ENCODE measurements at places on chromosomes 11 and 22.

GRCh38 chr22:19121631-19122142 is 525 bp downstream of the DGCR2 start:
- peak; percentile 37 for DNase-seq

- DNase-seq = no peak
These were observed 44.6 kb upstream of the LIN7C start for GRCh38 chr11:27551127-27551526.

DNA sequence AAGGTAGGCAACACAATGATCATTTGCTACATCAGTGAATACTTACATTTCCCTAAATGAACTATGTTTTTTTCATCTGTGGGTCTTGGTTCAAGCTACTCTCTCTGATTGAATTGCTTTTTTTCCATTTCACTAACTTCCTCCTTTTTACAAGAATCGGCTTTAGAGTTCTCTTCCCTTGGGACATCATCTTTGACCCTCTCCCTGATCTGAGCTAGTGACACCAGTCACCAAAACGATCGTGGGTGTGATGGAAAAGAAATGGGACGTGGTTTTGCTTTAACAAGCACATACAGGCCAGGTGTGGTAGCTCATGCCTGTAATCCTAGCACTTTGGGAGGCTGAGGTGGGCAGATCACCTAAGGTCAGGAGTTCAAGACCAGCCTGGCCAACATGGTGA is 129.9 kb downstream of the WT1 start:
- DNase-seq = no peak

DNA sequence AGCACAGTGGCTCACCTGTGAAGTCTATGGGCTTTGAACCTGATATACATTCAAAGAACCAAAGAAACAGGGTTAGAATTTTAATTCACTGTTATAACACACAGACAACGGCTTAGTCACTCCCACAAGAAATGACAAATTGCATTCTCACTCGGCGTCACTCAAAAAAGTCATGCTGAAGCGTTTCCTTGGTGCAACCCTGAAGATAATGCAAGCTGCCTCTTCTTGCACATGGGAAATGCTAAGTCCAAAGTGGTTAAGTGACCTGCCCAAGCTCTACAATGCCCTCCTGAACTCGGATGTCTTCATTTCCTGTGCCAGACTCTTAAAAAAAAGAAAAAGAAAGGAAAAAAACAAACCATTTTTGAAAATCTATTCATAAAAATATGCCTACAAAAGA is 10.0 kb downstream of the LGR4 start:
- no peak for DNase-seq

DNA sequence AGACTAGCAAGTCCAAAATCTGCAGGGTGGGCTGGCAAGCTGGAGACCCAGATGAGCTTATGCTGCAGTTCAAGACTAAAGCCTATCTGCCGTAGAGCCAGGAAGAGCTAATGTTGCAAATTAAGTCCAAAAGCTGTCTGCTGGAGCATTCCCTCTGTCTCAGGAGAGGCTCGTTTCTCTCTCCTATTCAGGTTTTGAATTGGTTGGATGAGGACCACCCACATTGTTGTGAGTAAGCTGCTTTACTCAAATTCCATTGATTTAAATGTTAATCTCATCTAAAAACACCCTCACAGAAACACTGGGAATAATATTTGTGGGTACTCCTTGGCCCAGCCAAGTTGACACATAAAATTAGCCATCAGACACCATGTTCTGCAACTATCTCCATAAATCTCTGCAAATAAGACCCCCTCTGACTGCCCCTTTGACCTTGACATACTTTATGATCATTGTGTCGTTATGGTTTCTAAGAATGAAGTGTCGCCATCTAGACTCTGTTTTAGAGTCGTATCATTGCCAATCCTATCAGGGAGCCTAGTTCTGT is 16.8 kb upstream of the CUL5 start:
- DNase-seq = no peak

DNA sequence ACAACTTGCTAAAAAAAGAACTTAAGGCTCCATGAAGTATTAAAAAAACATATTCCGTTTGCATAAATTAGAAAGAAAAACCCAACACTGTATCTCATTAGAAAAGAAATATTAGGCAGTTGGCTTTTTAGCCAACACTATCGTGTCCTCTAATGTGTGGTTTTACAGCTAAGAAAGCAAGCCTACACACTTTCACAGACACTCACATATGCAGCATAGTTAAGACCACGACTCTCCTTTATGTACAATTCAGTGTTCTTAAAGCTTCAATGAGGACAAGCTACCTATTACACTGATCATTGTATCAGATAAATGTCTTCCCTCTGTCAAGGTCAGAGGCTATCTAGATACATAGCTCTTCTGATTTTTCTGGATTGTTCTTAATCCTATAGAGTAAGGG is 80.1 kb downstream of the PICALM start:
- no peak for DNase-seq

DNA sequence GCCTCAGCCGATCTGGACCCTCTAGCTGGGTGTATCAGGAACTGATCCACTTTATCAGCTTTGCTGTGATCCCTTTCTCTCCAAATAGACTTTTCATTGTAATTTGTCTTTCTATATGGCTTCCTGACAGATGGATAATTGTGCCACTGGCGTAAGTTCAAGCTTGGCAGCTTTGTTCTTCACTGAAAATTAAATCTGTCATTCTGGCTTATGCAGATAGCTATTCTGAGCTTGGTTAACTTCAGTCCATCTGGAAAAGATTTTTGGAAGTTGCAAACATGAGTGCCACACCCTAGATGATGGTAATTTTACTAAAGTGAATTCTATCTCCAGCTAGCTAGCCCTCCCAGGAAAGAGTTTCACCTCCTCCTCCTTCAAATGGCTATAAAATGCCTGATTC is 8.1 kb downstream of the OR5A2 start:
- DNase-seq = no peak

DNA sequence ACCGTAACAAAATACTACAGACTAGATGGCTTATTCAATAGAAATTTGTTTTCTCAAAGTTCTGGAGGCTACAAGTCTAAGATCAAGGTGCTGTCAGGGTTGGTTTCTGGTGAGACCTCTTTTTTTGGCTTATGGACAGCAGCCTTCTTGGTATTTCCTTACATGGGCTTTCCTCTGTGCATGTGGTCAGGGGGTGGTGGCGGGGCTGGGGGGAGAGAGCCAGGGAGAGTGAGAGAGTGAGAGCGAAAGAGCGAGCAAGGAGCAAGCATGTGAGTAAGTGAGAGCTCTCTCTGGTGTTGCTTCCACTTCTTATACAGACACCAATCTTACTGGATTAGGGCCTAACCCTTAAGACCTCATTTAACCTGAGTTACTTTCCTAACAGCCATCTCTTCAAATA is 181.5 kb downstream of the TMEM135 start:
- DNase-seq = no peak

- DNase-seq = no peak
These were observed 32.9 kb downstream of the IFT27 start for GRCh38 chr22:36743011-36743410.

GRCh38 chr11:437228-437870 is 4.5 kb downstream of the ANO9 start:
- DNase-seq = no peak

GRCh38 chr22:48098243-48098920 is 1335.9 kb downstream of the TBC1D22A start:
- DNase-seq = no peak

DNA sequence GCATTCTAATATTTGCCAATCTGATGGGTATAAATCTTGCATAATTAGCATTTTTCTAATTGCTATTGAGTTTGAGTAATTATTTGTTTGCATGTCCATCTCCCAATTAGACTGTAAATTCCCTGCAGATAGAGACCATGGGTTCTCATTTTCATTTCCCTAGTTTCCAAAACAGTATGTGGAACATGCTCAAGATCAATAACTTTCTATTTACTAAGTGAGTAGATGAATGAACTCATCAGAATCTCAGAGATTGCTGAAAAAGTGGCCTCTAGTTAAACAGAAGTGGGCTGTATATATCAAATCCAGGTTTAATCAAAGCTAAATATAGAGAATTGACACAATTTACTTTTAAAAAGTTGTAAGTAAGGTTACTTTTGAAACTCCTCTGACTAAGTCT is 138.0 kb upstream of the PGR start:
- no peak for DNase-seq

DNA sequence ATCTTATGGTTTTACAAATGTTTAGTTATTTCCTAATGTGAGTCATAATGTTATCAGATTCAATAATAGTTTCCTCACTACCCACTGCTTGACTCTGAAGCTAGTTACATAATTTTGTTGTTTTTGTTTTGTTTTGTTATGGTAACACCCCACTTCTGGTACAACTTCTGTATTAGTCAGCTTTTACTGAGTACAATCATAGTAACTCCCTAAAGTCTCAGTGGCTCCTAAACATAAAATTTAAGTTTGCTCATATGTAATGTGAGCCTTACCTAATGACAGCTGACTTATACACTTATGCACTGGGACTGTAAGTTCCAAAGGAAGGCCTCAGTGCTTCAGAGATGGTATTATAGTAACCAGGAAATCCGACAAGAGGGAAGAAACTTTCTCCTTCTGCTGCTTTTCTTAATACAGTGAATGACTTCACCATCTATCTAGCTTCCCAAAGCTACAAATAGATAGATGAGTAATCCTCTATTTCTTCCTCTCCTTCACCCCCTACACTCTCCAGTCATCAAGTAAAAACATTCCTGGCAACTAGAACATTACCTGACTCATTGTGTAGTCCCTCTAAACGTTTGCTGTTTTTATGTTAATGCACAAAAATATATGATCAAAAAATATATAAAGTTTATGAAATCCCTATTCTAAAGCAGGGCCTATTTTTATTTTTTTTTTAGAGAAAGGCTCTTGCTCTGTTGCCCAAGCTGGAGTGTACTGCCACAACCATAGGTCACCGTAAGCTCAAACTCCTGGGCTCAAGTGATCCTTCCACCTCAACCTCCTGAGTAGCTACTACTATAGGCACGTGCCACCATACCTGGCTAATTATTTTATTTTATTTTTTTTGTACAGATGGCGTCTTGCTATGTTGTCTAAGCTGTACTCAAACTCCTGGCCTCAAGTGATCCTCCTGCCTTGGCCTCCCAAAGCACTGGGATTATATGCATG is 563.0 kb downstream of the SOX6 start:
- no peak for DNase-seq

DNA sequence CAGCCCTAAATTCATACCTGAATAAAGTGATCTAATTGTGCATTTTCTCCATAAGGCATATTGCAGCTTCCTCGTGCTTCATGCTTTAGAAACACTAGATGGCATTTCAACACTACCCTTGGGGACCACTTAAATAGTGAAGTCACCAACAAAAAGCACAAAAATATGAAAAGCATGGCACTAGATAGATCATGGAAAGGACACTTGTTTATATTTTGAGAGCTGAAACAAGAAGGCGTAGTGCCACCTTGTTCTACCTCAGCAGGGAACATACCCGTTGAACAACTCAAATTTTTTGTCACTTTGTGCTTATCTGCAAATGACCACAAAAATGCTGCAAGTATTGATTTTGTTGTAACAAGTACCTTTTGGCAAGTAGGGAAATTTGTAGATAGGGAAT is 8.6 kb downstream of the TBCEL start:
- no peak for DNase-seq

DNA sequence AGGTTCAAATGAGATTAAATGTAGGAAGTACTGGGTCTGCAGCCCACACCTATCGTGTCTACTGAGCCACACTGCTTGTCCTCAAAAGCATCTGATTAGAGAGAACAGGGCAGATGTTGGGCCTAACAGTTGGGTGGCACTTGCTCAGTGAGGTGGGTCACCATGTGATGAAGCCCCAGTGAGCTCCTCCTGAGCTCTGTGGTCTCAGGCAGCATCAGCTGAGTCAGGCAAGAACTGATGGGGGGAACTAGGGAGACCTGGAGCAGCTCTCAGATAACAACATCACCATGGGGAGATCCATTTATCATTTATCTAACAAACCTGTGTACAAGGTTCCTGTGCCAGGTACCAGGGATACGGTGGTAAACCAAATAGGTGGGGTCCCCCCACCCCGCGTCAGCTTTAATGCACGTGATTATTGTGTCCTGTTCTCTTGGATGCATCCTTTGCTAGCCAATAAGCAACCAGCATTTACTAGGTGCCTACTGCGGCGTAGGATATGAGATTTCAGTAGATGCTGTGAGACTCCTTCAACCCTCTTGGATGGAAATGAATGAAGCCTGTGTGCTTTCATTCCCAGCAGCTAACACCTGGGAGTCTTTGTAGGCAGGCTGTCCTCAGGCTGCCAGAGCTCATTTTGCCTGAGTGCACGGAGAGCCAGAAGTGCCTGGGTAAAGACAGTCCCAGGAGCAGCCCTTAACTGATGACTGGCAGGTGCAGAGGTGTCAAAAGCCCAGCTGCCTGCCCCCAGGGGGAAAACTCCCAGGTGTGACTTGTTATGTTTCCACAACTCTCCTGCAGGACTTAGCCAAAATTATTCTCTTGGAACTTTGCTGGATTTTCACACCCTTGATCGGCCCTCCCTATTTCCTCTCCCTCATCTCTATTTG is 73.6 kb upstream of the NARS2 start:
- DNase-seq = no peak

DNA sequence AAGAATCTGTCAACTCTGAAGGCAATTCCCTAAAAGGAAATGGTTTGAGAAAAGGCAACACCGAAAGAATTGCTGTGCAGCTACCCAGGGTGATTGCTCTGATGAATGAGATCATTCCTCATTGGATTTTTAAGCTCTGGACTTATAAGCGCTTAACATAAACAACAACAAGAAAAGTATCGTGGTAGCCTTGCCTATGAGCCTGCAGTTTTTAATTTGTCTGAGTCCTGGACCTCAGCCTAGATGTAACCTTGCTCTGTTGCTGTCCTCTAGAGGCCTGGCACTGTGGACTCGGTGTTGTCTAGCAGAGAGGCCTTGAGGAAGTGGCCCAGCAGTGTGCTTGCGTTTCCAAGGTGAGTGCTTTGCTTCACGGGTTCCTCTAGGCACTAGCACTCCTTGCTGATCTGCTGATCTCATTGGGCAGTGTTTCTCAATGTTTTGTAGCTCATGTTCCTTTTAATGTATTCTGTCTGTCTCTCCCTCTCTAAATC is 20.4 kb downstream of the CCDC81 start:
- no peak for DNase-seq

DNA sequence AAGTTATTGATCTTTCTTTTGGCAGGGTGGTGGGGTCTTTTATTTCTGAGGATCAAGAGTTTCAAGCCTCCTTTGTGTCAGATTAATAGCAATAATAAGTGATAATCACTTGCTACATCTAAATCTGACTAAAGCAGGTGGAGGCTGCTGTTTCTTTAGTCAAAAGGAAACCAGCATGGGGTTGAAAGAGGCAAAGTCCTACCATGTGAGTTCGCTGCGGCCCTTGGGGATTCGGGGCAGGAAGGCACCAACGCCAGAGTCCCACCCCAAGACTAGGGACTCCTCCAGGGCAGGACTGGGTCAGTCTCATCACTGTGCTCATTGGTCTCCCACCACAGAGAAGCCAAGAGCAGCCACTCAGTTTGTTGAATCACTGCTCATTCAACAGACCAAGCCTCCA is 73.0 kb downstream of the TENM4 start:
- DNase-seq = no peak

GRCh38 chr11:67158221-67158620 is 39.2 kb downstream of the KDM2A start:
- DNase-seq = no peak

DNA sequence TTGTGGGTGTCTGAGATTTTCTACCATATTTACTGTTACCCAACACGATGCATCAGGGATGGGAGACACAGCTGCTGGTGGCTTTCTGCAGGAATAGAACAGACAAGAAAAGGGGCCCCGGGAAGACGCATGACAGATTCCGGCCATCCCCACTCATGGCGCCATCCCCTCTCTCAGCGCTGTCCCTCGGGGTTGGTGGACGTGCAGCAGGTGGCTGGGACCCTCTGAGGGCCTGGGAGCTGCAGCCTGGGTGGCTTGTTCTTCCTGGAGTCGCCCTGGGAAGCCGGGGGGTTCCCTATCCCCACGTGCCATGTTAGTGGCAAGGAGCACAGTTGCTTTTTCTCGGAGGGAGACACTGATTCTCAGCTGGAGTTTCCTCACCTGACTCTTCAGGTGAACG is 1123.3 kb downstream of the BRD1 start:
- no peak for DNase-seq

All from stimulated activated CD4-positive, alpha-beta T cell treated with anti-CD3 and anti-CD28 coated beads, Interleukin-4, amount 100 ng/mL, for 1 hour (primary cell).